Hematopoietic multipotent progenitor cell treated with erythropoietin and hydrocortisone succinate and interleukin-3 and kit ligand, for 17 days (in vitro differentiated cells): ENCODE measurements at places on chromosomes 16 and 17.

GRCh38 chr16:46882304-46882939, 1.7 kb upstream of the GPT2 start:
- DNase-seq = no peak

DNA sequence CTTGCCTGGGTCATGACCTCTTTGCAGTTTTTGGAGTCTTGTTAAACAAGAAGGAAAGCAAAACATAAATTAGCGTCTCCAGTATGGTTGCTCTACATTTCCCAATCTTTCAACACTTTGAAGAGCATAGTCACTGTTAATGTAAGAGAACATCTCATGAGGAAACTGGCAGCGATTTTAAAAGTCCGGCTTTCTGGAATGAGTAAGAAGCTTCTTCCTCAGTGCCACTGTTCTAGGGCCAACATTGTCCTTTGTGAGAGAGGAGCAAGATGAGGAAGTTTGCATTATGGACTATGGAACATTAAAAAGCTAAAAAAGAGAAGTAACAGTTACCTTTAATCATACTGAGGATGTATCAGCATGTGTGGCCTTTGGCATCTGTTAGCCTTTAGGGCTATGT, 73.1 kb downstream of the WNT3 start:
- DNase-seq = no peak

GRCh38 chr16:57676553-57677085, 8.5 kb downstream of the ADGRG3 start:
- DNase-seq = no peak

DNA sequence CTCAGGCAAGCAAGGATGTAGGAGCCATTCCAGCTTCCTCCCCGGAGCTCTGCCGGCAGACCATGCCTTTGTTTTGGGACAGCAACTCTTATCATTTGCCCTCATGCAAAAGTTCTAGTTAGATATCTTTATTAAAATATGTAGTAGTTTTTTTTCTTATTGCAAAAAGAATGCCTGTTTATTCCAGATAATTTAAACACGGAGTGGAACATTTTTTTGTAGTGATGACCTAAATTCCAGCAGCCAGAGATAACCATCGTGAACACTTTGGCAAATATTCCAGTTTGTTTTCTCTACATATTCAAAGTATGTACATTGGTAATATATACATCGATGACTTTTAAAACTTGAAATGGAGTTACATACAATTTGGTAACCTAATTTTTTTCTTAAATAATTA, 54.8 kb downstream of the CRISPLD2 start:
- DNase-seq = no peak

DNA sequence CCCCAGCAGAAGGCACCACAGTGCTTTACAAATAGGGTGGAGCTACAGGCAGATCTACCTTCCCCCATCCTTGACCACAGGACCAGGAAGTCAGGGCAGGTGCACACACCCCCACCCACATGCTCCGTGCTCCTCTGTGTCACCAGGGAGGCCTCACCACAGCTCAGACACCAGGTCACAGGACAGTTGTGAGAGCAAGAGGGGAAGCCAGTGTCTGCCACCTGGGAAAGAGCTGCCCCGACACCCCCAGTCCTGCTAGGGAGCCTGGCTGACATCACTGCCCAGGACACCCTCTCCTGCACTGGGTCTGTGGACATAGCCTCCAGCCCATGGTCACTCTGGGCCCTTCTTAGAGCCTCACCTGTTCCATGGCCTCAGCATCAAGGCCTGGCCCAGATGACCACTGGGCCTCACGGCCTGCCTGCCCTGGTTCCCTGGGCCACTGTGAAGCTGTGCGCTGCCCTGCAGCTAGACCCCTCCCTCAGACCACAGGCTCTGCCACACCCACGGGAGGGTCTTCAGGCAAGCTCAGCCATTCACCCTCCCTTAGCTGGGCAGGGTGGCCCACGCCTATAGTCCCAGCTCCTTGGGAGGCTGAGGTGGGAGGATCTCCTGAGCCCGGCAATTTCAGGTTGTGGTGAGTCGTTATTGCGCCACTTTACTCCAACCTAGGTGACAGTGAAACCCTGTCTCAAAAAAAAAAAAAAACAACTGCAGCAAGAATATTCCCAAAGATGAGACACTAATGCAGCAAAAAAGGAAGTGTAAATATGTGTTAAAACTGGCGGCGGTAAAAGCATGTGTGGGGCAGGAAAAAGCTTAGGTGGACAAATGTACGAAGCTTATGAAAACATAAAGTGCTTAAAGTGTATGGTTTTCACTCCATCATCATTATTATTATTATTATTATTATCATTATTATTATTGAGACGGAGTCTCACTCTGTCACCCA, 14.2 kb downstream of the POLR3K start:
- DNase-seq = no peak

DNA sequence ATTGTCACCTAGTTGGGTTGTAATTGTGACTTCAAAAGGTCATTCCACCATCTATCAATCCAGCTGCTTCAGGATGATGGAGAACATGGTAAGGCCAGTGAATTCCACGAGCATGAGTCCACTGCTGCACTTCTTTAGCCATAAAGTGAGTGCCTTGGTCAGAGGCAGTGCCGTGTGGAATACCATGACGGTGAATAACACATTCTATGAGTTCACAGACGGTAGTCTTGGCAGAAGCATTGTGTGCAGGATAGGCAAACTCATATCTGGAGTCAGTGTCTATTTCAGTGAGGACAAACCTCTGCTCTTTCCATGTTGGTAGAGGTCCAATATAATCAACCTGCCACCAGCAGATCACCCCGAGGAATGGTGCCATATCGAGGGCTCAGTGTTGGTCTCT, 650.9 kb downstream of the KCNJ2 start:
- no peak for DNase-seq

- DNase-seq = no peak
Observed at GRCh38 chr17:19485800-19486340, 47.8 kb upstream of the SLC47A1 start.
